ENCODE measurements at places on chromosomes 12 and 14. TPM values are rescaled to one million over a fixed set of nuclear protein-coding genes. Genes with fewer than 3 reads are reported as not detected.

TSHR gene
- total RNA-seq: not detected

FRMD6 gene
- total RNA-seq: 2.1 TPM

CLEC1B gene
- not detected for total RNA-seq

JDP2 gene
- 0.93 TPM for total RNA-seq
